ENCODE measurements at places on chromosomes 3 and 15.

- DNase-seq, result no peak
These were observed 4.4 kb downstream of the NAALADL2 start for GRCh38 chr3:174863488-174863887.

- DNase-seq, result no peak
These were observed 5.9 kb downstream of the NUP210 start for GRCh38 chr3:13414040-13414729.

DNA sequence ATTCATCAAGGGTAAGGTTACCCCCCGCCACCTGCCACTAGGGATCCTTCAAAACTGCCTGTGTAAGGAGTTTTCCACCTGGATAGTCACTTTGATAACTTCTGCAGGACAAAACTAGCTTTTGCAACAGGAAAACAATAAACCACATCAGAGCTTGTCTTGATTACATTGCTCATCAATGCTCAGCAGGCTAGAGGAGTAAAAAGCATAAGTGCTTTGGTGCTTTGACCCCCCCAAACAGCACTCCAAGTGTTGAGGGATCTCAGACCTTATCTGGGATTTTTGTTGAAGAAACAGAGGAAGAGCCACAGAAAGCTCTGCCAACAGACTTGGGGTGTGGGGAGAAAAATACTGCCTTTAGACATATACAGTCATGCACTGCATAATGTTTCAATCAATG, 10.8 kb upstream of the PHLDB2 start:
- no peak for DNase-seq

- no peak for DNase-seq
These were observed 50.4 kb downstream of the ATP2B2 start for GRCh38 chr3:10454907-10455544.
